Prostate gland (tissue), 2 donors: ENCODE measurements at places on chromosomes 1 and 21.

GRCh38 chr1:72284084-72284347, 1.7 kb upstream of the NEGR1 start:
- no peak for DNase-seq

DNA sequence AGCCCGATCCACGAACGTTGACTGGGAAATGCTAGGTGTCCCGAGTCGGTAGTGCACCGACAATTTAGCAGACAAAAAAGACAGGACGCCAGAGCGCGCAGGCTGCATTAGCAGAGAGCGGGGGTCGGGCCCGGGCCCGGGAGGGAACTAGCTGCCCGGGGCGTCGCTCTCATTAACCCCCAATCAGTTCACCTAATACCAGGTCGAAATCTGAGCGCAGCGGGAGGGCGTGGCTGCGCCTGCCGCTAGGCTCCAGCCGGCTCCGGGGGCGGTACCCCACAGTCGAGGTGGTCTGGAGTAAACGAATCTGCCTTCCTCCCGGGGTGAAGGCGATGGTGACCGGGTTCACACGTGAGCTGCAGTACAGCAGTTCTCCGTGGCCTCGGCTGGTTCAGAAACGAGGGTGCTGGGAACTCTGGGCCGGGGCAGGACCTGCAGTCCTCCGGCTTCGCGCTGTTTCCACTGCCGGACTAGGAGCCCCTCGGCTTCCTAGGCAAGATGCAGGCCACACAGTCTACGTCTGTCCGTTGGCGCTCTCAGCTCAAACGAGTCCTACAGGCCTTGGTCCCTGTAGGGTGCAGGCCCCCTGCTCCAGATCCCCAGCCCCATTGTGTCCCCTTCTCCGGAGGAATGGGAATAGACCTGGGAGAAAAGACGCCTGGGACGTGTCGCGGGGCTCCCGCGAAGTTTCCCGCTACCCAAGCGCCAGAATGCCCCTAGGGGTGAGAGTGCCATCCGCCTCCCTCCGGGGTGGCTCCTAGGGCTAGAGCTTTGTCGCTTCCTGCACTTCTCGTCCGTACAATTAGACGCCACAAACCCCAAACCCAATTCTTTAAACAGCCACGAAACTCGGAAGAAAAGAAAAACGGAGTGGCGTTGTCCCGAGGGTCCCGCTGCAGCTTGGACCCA, 2.0 kb downstream of the GFI1 start:
- DNase-seq, result no peak

GRCh38 chr1:76105372-76105771, 30.8 kb downstream of the ST6GALNAC3 start:
- no peak for DNase-seq

GRCh38 chr1:188497020-188497419, 1668.3 kb downstream of the PLA2G4A start:
- DNase-seq, result no peak

GRCh38 chr1:65440915-65441314, 20.4 kb downstream of the LEPR start:
- no peak for DNase-seq

GRCh38 chr1:34928699-34929496, 552 bp downstream of the DLGAP3 start:
- no peak for DNase-seq

- DNase-seq, result no peak
These were observed 164.6 kb downstream of the KCTD3 start for GRCh38 chr1:215731699-215732098.
